Left forelimb (tissue), 1 donor: ENCODE measurements at places on chromosomes 1 and 21.

- DNase-seq: no peak
Measured at GRCh38 chr21:34034369-34035014, 38.9 kb upstream of the MRPS6 start.

GRCh38 chr21:35925497-35925896, 134.8 kb downstream of the SETD4 start:
- no peak for DNase-seq

DNA sequence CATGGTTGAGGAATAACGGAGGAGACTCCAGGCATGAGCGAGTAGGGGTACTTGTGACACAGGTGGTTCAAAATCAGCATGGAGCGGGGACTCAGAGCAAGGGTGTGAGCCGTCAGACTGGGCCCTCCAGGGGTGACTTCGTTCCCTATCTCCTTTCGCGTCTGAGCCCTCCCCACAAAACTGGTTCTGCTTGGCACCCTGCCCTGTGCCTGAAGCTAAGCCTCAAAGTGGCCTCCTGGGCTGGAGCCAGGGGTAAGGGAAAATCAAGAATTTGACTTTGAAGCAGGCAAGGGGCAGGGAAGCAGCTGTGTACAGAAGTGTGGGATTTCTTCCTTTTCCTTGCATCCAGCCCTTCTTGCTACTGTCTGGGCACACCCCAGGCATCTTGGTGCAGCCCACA, 331.5 kb upstream of the AJAP1 start:
- DNase-seq: no peak

DNA sequence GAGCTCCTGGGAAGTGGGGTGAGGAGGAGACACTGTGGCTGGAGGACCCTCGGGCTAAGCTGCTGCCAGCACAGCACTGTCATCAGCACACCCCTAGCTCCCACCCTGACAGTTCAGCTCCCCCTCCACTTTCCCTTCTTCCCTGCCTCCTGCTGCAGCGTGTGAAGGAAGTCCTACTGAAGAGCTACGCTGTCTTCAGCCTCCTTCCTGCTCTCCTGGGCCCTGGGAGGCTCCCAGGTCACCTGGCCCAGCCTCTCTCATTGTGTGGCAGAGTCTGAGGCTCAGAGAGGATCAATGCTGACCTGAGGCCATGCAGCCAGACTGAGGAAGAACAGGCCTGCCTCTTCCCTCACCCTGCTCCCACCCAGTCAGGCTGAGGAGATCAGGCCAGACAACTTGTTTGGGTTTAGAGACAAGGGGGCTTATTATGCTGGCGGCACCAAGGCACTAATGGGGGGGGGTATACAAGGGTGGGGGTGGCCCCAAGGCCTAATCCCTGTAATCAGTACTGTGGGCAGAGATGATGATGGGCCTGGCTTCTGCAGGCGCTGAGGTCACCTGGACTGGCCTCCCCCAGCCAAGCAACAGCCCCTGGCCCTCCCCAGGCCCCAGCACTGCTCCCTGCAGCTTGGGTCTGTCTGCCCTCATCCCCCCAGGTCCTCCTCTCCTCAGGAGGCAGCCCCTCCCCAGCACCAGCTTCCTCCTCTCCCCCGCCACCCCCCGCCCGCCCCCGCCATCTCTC, 9.1 kb downstream of the NES start:
- no peak for DNase-seq

DNA sequence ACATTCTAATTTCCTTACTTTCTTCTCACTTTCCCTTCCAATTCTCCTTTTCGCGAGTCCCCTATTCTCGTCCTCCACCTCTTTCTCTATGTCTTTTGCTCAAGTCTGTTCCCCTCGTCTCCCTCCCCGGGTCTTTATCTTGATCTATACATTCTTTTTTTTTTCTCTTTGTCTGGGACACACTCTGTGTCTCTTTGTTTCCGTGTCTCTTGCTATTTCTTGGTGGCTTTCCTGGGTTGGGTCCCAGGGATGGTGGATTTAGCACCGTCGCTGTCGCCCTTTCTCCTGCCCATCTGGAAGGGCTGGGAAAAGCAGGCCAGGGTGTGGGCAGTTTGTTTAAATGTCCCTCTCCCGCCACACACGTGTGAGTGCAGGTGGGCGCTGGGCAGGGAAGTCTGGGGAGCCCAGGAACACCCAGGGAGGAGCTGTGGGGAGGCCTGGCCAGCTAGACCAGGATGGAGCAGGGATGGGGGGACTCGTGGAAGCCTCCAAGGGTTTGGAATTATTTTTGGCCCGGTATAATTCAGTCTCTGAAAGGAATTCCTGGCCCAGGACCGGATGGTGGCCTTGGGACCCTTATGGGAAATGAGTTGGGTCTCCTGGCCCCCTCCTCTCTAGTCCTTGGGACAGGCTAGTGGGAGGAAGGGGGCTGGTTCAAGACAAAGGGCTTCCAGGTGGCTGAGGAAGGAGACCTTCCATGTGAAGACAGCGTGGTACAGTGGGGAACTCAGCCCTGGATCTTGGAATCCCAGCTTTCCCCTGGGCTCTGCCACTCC, 9.5 kb upstream of the ID3 start:
- no peak for DNase-seq

DNA sequence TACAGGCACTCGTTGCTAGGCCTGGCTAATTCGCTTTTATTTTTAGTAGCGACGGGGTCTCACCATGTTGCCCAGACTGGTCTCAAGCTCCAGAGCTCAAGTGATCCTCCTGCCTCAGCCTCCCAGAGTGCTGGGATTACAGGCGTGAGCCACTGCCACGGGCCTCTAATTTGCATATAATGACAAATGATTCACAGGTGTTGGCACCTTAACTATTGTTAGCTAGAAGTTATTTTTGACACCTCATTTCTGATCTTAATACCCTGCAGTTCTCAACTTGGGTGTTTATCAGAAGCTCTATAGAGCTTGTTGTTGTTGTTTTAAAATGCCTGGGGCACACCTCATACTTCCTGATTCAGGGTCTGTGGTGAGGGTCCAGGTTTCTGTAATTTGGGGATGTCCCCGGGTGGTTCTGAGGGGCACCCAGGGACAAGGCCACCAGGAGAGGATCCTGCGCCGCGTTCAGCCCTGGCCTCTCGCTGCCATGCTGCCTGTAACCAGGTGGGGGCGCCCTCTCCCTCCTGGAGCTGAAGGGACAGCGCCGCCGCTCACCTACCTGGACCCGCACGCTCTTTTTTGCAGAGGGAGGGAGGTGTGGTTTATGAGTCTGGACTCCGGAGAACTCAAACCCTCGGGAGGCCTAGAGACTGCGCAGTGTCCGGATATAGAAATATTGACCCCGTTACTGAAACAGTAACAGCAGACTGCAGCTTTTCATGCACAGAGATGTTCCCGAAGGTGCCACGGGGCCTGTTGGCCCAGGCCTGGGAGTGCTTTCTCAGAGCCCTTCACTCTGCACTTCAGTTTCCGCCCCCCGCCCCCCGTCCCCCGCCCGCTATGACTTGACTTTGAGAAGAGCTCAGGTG, 23.0 kb upstream of the NEK2 start:
- peak; percentile 79 for DNase-seq

GRCh38 chr1:35436078-35436477, 121.1 kb downstream of the KIAA0319L start:
- no peak for DNase-seq

GRCh38 chr1:107147843-107148242, 7.0 kb downstream of the NTNG1 start:
- DNase-seq: no peak
